ENCODE measurements at places on chromosomes 2 and 18.

- DNase-seq: peak; percentile 2
Measured at GRCh38 chr18:43661570-43661969, 384.3 kb upstream of the SYT4 start.

GRCh38 chr2:208363485-208363884 is 43.1 kb upstream of the PTH2R start:
- no peak for DNase-seq

DNA sequence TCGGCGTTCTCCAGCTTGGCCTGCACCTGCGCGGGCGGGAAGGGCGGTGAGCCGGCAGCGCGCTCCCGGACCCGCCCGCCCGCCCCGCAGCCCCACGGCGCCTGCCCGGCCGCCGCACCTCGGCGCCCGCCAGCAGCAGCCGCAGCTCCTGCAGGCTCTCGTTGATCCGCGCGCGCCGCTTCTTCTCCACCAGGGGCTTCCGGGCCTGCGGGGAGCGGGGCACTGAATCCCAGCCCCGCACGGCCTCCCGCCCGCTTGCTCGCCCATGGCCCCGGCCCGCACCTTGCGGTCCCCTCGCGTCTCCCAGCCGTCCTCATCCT is 335 bp downstream of the HES6 start:
- DNase-seq: no peak

DNA sequence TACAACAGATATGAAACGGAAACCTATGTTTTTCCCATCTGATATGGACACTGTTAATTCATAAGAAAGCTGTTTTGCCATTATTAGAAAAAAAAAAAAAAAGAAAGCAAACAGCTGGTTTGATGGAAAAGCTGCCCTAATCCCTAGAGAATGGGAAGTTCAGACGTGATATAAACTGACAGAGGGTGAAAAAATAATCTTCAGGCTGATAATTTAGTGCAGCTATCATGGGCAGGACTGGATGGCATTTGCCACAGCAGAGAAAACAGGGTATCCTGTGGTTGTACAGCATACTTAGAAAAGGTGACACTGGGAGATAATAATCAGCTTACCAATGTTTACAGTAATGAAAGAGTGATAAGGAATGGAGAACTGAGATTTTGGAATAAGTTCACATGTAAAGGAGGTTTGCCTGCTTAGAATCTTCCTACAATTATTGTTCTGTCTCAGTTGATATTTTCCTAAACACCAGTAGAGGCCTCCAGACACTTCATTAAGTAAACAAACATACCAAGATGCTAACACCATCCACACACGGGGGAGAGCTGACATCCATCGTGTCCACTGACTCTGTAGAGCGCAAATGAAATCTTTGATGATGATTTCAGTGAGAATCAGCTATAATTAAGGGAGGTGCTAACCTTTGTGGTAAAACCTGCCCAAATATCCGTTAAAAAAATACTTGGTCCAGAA is 211.6 kb upstream of the MMADHC start:
- DNase-seq: no peak

GRCh38 chr2:108022628-108023027 is 36.3 kb downstream of the SLC5A7 start:
- no peak for DNase-seq

- no peak for DNase-seq
Measured at GRCh38 chr2:149827585-149828126, 240.1 kb upstream of the MMADHC start.

- DNase-seq: no peak
Measured at GRCh38 chr2:196291873-196292800, 120.8 kb upstream of the STK17B start.

DNA sequence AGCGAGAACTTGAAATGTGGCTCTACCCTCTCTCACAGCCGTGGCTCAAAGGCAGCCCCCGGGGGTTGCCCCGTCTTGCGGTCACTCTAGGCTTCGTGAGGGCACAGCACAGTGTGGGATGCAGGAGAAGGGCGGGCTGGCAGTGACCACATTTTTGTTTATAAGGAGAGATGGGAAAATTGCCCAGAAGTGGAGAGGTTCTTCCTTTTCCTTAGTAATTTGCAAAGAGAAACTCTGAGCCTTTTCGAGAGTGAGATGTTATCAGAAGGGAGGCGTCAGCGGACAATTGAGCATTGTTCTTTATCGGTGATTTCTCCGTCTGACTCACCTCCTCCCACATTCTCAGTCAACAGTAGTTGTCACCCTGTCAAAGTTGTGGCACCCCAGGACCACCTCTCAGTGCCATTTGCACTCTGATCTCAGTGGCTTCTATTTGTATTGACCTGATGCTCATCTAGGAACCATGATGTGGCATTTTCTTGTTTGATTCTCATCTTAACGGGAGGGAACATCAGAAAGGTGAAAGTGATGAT is 89.6 kb downstream of the ACAA2 start:
- peak; percentile 50 for DNase-seq

Data from GM10248 (cell line).